Type B pancreatic cell (in vitro differentiated cells): ENCODE measurements at places on chromosomes 6 and 20.

- H3K4me1 ChIP-seq = peaks cover 2% of the 10 kb centered on the region
- DNase-seq = no peak
- H3K4me3 ChIP-seq = no peak overlapping the region
- H3K36me3 ChIP-seq = no peaks in the 10 kb centered on the region
Measured at GRCh38 chr6:125829433-125829832, 38.7 kb downstream of the NCOA7 start.

GRCh38 chr20:31663838-31664695 lies 26.4 kb downstream of the COX4I2 start:
- no peaks in the 10 kb centered on the region for H3K27me3 ChIP-seq
- H3K4me1 ChIP-seq = peaks cover 58% of the 10 kb centered on the region
- peak overlapping the region; percentile 40 for H3K4me3 ChIP-seq
- peak overlapping the region; percentile 90 for H3K27ac ChIP-seq

DNA sequence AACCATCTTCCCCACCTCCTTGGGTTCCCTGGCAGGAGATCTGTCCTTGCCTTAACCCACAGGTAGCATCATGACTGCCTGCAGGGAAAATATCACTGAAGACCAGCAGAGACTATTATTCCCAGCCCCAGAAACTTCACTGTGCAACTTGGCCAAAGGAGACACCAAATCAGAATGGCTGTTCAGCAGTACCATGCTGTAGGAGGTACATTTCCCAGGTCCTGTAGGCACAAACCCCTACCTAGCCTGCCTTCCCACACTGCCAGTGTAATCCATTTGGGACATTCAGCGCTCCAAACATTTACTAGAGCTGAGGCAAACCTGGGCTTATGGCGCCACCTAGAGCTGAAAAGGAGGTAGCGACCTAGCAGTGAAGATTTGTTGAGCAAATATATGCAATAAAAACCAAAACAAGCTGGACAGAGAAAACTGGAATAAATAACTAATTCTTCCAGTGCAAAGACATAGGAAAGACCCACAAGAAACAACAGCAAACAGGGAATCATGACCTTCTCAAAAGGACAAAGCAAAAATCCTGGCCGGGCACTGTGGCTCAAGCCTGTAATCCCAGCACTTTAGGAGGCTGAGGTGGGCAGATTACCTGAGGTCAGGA lies 60.3 kb downstream of the VTA1 start:
- H3K4me1 ChIP-seq = no peaks in the 10 kb centered on the region
- no peak overlapping the region for H3K4me3 ChIP-seq
- peaks cover 57% of the 10 kb centered on the region for H3K36me3 ChIP-seq
- H3K27me3 ChIP-seq = no peaks in the 10 kb centered on the region
- DNase-seq = no peak
- no peak overlapping the region for H3K27ac ChIP-seq

GRCh38 chr20:32460683-32461320 lies 102.7 kb downstream of the ASXL1 start:
- no peaks in the 10 kb centered on the region for H3K27me3 ChIP-seq
- H3K27ac ChIP-seq = no peak overlapping the region
- no peak for DNase-seq
- H3K4me3 ChIP-seq = no peak overlapping the region

DNA sequence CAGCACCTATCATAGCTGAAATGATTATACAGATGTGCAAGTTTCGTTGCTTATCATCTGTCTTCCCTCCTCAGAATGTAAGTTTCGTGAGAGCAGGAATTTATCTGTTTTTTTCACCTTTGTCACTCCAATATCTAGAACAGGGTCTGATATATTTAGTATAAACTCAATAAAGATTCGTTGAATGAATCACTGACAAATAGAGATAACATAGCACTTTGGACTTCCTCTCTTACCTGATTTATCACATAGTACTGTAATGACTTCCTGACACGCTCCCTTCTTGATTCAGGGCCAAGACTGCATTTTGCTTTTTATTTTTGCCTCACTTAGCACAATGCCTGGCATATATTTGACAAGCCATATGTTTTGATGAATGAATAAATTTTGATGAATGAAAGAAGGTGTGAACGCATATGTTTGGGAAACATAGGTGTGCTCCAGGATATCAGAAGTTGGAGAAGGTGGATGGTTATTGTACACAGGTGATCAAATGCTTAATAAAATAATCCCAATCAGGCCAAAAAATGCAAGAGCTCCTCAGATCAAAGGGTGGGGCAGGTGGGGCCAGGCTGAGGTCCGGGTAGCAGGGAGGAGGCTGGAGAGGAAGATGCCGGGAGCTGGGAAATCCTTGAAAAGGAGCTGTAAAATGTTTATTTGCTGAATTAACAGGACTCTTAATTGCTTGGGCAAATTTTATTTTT lies 33.0 kb downstream of the PIM1 start:
- peaks cover 15% of the 10 kb centered on the region for H3K4me1 ChIP-seq
- no peaks in the 10 kb centered on the region for H3K36me3 ChIP-seq
- H3K4me3 ChIP-seq = no peak overlapping the region
